ENCODE measurements at places on chromosomes 5 and 9.
A peak's percentile ranks its signal among the peaks of the same experiment; 100 is the strongest.

DNA sequence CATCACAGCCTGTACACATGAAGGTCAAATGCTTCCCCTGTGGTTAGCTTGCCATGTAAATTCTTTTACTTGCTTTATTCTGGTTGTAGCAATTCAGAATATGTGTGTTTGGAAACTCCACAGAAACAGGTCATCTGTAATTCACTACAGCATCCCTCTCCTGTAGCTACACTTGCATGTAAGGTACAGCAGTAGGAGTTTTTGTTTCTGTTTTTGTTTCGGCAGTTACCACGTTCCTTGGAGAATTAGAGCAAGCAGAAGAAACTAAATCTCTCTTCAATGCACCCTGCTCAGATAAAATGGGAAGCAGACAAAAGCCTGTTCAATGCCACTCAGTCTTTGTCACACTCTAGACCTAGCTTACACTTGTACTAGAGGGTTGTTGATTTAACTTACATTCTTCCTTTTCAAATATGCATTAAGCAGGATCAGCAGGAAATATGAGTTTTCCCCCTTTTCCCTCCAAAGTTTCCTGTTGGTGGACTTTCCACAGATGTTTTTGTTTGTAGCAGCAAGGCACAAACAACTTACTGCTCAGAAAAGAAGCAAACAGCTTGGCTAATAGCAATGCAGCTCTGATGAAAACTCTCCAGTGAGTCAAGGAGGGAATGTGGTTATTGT is 80.9 kb downstream of the YIPF5 start:
- DNase-seq = no peak

GRCh38 chr5:68757626-68758212 is 336.1 kb upstream of the SLC30A5 start:
- no peak for DNase-seq

DNA sequence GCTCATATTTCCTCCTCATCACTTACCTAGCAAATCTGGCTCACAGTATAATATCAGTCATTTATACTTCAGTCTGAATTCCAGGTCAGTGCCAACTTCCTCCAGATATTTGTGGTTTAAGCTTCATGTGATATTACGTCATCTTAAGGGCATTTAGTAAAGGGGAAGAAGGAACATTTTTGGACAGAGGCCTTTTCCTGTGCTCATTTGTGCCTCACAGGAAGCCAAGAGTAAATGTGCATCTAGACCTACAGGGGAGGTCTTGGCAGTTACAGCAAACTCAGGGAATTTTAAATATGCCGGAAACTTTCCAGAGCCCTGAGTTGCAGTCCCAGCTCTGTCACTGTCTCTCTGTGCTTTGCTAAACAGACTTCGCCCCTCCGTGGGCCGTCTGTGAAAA is 12.3 kb upstream of the KCNIP1 start:
- peak; percentile 29 for DNase-seq

DNA sequence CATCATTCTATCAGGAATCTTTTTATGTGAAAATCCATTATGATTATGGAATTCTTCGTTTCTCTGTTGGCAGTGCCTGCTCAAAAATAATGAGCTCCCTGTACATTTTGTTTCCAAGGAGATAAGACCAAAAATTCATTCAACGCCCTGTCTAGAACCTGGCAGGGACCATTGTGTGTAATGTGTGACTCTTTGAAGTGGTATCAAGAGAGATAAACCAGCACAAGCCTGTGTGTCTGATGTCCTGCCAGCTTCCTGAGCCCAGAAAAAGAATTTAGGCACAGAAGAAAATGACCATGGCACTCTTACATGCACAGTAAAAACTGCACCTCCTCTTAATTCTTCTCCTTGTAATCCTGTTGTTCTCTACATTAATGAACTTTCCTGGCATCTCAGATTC is 177.4 kb downstream of the SAXO1 start:
- DNase-seq = no peak

DNA sequence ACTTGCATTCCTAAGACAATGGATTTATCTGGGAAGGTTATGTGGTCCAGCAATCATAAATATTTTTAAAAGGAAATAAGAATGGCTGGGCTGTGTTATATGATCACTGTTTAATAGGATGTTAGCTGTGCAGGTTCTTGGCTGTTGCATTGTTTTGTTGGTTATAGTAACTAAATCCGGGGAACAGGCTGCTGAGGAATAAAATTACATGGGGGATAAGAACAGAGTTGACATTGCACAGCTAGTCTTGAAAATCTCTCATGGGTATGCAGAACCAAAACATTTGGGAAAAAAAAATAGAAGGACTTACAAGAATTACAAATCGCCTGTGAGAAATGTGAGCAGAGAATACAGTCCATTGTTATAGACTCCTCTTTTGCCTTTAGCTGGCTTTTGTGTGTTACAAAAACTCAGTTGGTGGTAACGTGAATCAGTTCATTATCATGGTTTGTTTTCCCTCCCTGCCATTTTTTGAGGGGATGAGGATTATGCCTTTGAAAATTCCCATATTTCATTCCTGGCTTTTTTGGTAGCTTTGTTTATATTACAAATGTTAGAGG is 375.3 kb upstream of the DAB2 start:
- DNase-seq = no peak

DNA sequence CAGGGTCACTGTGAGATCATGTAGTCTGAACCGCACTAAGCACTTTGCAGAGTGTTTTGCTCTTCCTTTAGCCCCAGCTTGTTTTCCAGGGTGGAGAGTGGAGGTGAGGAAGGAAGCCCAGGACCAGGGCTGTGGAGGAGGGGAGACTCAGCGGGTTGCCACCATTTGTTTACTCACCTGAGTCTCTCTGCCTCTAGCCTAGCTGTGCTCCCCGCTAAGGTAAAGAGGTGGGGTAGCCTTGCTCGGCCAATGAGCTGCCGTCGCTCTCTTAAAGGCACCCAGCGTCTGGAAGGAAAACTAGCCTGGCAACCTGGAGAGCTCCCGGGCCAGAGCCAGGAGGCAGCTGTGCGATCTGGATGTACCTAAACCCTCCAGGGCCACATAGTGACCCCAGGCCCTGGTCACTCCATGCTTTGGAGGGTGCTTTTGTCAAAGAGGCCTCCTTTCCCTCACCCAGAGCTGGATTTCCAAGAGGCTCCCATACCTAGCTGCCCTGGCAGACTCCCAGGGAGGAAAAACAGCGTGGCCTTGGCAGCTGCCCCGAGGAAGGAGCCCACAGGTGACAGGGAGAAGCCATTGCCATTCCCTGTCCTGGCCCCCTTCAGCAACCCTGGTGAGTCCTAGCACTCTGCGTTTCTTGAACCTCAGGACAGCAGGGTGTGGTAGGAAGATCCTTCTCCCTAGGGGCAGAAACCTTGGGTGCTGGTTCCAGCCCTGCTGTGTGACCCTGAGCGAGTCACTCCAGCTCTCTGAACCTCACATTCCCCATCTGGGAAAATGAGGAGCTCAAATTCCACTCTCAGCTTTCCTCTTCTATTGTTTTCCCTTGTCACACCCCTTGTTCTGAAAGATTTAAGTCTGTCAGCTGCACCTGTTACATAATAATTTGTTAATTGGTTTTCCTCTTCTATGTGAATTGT is 42.4 kb upstream of the LARP1 start:
- DNase-seq = peak; percentile 73

- DNase-seq = no peak
Measured at GRCh38 chr5:16780325-16780724, 155.8 kb downstream of the MYO10 start.

GRCh38 chr5:10642367-10642766 is 78.5 kb downstream of the ANKRD33B start:
- no peak for DNase-seq

- DNase-seq = peak; percentile 69
Measured at GRCh38 chr5:115857626-115858349, 16.1 kb downstream of the AP3S1 start.

- DNase-seq = no peak
Measured at GRCh38 chr9:14747111-14747510, 24.6 kb upstream of the CER1 start.

DNA sequence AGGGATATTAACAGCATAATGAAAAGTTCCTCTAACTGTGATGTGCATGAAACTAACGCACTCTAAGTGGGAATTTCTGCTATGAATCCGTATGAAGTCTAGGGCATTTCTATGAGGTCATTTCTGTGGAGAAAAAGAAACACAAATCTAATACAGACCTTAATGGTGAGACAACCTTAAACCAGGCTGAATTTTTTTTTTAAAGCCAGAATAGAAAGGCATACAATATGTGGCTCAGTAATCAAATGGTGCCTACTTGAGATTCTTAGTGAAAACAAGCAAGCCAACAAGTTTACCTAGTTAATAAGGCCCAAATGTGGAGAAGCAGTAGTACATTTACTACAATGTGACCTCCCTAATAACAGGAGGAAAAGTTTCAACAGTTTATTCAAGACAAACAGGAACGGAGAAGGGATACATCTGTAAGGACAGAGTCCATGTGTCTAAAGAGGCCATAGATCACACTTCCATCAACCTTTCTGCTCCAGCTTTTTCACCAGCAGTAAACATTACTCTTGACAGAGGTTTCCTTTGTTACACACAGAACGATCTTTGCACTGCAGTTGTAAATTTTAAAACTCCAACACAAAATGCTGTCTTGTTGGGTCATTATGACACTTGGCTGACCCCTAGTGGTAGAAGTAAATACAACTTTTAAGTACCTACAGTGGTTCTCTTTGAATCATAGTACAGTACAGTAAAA is 26.2 kb downstream of the CARNMT1 start:
- peak; percentile 80 for DNase-seq

DNA sequence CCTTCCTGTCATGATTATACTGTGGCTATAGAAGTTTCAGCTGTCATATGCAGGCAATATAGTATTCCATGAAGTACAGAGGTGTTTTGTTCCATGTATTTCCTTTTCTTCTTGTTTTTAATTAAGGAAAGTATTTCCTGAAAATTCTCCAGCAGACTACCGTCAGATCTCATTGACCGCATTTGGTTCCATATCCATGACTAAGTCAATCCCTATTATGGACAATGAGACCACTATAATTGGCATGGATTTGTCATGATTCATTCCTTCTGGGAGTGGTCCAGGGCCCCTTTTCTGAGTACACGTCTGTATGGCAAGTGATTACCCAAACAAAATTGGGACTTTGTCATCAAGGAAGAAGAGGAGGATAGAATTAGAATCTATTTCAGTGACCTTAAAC is 283.2 kb upstream of the CLINT1 start:
- DNase-seq = no peak

DNA sequence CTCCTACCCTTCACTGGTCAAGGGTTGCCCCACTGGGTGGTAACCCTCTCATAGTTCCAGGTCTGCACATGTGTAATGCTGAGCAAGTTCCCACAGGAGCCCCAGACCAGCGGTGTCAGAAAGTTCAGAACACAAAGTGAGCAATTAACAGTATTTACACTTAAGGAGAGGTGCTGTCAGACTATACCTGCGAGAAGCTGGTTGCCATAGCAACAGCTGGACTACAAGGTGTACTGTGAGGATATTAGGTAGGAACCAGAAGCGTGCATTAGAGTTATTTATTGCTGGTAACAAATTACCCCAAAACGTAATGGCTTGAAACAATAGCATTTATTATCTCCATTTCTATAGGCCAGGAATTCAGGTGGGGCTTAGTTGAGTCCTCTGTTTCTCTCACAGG is 317.0 kb upstream of the RPS23 start:
- DNase-seq = no peak

GRCh38 chr9:137446851-137447471 is 5.8 kb upstream of the ENTPD8 start:
- DNase-seq = no peak

DNA sequence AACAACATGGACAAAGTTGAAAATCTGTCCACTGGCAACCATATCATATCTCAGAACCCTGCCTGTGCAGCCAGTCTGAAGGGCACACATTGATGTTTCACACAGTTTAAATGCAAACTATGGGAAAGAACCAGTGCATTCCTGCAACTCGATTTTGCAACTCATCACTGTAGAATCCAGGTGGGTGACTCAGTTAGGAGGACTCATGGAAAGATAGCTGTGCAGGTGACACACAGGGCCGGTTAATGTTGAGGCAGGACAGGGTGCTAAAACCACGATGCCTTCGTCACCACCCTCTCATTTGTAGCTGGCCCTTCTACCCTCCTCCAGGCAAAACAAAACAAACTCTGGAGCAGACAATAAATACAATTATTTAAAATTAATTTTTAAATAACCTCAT is 62.8 kb downstream of the TLE1 start:
- DNase-seq = no peak

DNA sequence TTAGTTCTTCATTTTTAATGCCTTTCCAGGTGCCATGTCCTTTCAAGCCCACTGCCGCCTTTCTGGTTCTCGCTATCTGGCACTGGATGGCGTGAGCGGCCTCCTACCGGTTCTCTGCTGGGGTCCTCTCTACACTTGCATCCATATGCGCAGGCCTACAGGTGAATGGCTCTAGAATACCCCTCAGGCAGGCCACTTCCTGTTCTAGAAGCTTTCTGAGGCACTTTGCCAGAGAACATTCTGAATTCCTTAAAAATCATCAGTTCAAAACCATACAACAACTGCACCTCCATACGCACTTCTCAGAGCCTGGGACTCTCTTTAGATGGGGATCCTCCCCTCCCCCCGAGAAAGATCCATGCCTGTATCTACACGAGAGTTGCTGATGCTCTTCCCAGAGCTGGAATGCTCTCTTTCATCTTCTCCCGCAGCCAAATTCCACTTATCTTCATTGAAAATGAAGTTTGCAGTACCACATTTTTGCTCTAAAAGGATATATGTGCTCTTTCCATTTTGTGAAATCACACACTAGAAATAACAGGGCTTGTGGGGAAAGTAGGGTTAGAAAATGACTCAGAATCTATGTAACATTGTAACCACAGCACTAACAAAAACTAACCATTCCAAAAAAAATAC is 1.4 kb upstream of the LHFPL2 start:
- peak; percentile 64 for DNase-seq

- no peak for DNase-seq
Measured at GRCh38 chr5:164217464-164217863, 712.0 kb downstream of the MAT2B start.
